Hepatocyte (in vitro differentiated cells): ENCODE measurements at places on chromosomes 6 and 20. TPM values are rescaled to one million over a fixed set of nuclear protein-coding genes. Genes with fewer than 3 reads are reported as not detected.
A peak's percentile ranks its signal among the peaks of the same experiment; 100 is the strongest.

OR2W1 gene
- not detected in 2 replicates for total RNA-seq

NKAPL gene
- 0.17 TPM in 1 of 2 replicates, not detected in the other for total RNA-seq

DNA sequence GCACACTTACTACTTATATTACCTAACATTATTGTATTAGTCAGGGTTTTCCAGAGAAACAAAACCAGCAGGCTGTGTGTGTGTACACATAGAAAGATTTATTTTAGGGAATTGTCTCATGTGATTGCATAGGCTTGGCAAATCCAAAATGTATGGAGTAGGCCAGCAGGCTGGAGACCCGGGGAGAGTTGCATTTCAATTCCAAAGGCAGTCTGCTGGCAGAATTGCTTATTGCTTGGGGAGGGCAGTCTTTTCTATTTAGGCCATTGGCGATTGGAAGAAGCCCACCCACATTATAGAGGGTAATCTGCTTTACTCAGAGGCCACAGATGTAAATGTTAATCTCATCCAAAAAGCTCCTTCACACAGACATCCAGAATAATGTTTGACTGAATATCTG, 157.0 kb downstream of the ADGRG6 start:
- DNase-seq = no peak

GRCh38 chr6:159059141-159059540, 14.3 kb upstream of the TAGAP start:
- DNase-seq = no peak

SPATA25 gene
- 5.6 TPM in 1 of 2 replicates, not detected in the other for total RNA-seq

GRCh38 chr20:63652192-63652980, 838 bp downstream of the STMN3 start:
- peak; percentile 45 for DNase-seq

GPR6 gene
- total RNA-seq = not detected in 2 replicates

C6orf15 gene
- not detected in 2 replicates for total RNA-seq

GRCh38 chr20:22453244-22454080, 130.9 kb downstream of the FOXA2 start:
- peak; percentile 61 for DNase-seq

- no peak for DNase-seq
Measured at GRCh38 chr20:25129908-25130307, 48.0 kb upstream of the VSX1 start.

- no peak for DNase-seq
Measured at GRCh38 chr6:159062564-159062945, 17.8 kb upstream of the TAGAP start.

GRCh38 chr6:31092769-31093505, 19.4 kb downstream of the C6orf15 start:
- DNase-seq = no peak

DLK2 gene
- total RNA-seq = 0.33 and 0.60 TPM in 2 replicates

DNA sequence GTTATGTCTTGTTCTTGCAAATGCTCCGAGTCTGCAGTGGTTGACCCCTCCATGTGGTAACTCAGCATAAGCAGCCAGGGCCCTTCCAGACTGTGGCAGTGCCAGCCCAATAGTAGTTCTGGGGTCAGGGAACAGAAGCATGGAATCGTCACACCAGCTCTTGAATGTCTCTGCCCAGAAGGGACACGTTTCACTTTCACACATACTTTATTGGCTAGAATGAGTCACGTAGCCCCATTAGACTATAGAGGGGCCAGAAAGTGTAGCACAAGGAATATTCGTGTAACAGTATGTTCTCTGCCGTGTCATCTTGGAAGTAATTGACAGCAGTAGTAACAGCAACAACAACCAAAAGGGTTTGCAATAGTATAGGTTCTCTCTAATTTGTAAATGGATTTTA, 254.7 kb downstream of the FARS2 start:
- DNase-seq = no peak

TMC2 gene
- not detected in 2 replicates for total RNA-seq

DNA sequence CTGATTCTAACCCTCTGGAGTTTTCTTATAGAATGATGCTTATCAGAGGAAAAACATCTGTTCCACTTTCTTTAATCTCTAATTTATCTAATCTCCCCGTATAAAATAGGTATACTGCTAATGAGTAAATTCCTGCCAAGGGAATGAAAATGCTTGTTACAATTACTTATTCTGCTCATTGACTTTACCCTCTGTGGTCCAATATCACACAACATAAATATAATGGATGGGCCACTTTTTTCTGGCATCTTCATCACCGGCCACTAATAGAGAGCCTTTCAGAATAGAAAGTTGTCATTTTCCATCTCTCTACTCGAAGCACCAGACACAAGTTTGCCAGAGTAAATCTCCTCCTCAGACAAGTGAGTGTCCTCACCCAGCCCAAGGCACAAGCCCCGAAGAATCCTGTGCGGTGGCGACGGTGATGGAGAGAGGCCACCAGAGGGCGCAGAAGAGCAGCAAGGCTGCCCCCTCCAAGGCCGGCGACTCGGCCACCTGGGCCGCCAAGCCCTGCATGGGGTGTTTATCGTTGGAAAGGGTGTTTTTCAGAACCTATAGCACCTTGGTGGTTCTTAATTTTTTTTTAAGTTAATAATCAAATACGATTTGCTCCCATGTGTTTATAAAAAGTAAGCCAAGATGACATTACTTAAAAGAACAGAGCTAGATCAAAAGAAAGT, 212.9 kb upstream of the ARID1B start:
- DNase-seq = peak; percentile 86

RAD21L1 gene
- total RNA-seq = not detected in 2 replicates

DNA sequence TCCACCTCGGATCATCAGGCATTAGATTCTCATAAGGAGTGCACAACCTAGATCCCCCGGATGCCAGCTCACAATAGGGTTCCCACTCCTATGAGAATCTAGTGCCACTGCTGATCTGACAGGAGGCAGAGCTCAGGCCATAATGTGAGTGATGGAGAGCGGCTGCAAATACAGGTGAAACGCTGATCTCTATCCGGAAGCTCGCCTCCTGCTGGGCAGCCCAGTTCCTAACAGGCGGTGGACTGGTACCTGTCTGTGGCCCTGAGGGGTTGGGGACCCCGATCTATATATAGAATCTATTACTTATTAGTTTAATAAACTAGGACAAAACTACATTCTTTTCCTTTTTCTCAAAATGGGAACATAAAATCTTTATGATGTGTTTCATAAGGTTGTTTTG, 741.9 kb downstream of the RFPL4B start:
- DNase-seq = no peak

GRCh38 chr6:119209452-119210205, 131.2 kb upstream of the FAM184A start:
- no peak for DNase-seq

DNA sequence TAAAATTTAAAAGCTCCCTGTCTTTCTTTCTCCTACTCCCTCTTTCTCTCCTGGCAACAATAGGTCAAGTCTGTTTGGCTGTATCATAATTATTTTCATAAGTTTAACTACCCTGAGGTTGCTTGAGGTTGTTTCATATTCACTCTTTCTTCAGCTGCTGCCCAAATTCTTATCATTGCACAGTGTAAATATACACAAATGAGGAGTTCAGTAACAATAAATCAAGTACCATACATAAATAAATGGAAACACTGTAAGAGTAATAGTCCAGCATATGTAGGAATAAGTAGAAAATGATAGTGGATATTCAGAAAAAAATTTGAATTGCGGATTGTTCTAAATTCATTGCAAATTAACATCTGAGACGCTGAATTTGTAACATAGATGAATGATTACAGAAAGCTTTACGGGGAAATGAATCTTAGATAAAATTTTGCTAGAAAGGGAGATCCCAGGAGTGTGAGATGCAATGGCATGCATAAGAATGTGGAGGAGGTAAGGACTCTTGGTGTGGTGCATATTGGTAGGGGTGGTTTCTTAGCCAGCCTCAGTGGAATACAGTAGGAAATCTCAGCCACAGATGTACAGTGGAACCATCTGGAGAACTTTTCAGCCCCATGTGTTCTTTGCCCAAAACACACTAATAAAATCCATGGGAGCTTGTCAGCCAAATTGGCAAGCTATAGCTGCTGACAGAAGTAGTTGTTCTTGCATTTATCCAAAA, 480.7 kb downstream of the HTR1B start:
- DNase-seq = no peak

GRCh38 chr20:24379484-24379927, 89.9 kb upstream of the SYNDIG1 start:
- DNase-seq = no peak

DNA sequence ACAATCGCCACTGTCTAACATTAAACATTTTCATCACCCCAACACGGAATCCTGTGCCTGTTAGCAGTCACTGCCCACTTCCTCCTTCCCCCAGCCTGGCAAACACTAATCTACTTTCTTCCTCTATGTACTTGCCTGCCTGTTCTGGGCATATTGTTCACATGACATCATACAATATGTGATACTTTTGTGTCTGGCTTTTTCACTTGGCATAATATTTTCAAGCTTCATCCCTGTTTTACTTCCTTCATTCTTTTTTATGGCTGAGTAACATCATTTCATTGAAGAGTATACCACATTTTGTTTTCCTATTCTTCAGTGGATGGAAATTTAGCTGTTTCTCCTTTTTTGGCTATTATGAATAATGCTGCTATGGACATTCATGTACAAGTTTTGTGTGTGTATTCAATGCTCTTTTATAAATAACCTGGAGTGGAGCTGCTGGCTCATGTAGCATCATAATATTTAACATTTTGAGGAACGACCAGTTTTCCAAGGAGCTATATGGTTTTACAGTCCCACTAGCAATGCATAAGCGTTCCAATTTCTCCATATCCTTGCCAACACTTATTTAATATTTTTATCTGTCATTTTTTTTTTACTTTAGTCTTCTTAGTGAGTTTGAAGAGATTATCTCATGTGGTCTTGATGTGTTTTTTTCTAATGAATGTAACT, 360.1 kb downstream of the HDGFL1 start:
- no peak for DNase-seq

GGTLC1 gene
- not detected in 2 replicates for total RNA-seq

SLC4A11 gene
- total RNA-seq = 0.28 and 0.37 TPM in 2 replicates
